ENCODE measurements at places on chromosomes 1 and 21.

DNA sequence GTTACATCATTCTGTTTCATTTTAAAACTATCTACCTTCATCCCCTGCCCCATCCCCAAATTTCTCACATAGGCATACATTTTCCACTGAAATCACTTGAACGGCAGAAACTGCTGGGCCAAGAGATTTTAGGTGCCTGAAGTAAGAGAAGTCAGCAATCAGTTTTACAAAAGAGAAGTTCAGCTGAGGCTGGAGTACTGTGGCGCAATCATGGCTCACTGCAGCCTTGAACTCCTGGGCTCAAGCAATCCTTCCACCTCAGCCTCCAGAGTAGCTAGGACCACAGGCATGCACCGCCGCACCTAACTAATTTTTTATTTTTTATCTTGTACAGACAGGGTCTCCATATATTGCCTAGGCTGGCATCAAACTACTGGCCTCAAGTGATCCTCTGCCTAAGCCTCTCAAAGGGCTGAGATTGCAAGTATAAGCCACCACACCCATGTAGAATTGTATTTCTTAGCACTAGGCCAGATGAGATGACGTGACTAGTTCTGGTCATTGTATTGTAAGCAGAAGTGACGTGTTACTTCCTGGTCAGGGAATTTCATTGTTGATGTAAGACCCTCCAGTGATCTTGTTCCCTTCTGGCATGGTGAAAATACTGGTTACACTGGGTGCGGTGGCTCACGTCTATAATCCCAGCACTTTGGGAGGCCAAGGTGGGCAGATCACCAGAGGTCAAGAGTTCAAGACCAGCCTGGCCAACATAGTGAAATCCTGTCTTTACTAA lies 7.1 kb downstream of the BECN2 start:
- DNase-seq, result no peak

GRCh38 chr1:167631936-167632614 lies 2.0 kb downstream of the RCSD1 start:
- DNase-seq, result no peak

GRCh38 chr1:243968413-243968812 lies 82.7 kb upstream of the ZBTB18 start:
- no peak for DNase-seq

- no peak for DNase-seq
Measured at GRCh38 chr1:67632356-67632755, 52.6 kb upstream of the GADD45A start.

DNA sequence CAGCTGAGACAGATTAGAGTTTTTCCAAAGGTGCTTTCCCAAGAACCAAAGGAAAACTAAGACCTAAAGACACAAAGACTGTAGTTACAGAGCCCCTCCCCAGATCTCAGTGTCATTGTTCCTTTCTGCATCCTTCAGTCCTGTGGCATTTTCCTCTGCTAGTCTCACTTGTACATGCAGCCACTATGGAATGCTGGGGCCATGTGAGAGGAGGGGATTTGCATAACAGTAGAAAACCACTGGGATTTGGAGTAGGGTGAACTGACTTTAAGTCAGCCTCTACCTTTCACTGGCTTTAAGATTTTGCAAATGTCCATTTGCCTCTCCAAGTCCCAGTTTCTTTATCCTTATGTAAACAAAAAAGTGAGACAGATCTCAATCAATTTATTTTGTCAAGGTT lies 119.4 kb upstream of the F3 start:
- no peak for DNase-seq

DNA sequence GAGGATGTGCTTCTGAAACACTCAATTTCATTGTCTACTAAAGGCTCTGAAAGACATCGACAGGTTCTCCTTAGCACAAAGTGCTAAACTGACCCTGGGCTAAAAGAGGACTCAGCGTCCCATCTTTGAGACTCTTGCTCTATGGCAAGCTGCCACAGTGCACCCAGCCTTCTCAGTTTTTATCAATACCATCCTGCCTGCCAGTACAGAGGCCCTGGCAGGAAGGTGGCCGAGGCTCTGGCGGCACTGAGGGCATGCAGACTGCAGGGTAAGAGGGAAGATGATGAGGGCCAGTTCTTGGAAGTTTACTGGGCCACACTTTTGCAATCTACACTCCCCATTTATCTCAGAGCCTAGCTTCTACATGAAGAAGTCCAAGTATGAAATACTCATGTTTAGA lies 5.3 kb downstream of the OLFML2B start:
- DNase-seq, result no peak

GRCh38 chr1:245260110-245260882 lies 105.5 kb downstream of the KIF26B start:
- DNase-seq, result no peak

DNA sequence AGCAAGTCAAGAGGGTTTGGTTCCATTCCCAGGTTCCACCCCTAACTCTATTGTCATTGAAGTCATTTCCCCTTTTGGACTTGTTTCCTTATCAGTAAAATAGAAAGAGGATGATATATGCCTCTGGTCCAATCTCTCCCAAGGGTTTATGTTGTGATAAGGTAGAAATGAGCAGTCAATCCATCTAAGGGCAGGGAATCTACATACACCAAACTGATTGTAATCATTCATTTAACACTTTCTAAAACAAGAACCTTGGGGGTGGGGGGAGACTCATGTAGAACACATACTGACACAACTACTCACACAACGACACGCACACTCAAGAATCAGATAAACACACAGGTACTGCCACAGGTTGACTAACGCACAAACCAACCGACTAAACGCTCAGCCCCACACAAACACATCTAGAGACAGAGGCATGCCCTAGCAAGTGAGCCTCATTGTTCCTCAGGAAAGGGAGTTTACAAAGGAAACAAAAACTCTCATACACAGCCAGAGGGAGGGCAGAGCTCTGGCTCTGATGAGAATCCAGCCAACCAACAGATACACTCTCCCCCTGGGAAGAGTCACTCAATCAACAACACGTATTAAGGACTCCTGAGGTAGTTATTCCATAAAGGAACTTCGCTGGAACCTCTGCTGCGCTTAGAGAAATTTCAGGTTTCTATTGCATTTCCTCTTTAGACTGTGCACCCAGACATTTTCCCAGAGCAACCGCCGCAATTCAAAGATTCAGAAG lies 1.0 kb downstream of the F11R start:
- no peak for DNase-seq

- no peak for DNase-seq
Measured at GRCh38 chr1:229105109-229105508, 165.8 kb upstream of the RAB4A start.

DNA sequence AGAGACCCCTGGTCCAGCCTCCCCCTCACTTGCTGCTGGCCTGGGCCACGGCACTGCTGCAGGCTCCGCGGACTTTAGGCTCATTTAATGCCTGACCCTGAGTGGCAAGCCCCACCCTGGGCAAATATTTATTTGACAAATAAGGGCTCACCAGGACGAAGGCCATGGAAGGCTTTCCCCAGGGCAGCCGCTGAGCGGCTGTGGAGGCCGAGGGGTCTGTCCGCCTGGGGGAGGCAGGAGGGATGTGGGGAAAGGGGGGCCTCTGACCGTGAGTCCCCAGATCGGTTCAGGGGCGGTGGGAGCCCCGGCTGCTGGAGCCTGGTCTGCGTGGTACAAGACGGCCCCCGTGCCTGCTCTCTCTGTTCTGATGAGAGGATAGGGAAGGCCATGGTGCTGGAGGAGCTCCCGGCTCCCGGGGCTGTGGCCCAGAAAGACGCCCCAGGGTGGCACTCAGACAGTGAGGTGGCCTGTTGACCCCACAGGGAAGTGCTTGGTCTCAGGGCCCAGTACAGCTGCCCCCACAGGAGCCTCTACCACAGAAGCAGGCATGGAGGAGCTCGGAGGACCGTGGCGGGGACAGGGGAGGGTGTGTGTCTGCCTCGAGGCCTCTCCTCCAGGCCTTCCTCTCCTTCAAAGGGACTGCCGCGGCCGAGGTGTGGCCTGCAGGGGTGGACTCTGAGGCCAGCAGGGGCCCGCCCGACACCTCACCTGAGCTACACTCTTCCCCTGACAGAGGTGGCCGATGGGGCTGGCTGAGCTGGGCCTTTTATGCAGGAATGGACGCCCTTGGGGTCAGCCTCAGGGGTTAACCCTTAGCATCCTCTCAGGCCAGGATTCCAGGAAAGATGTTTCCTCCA lies 9.1 kb upstream of the C1orf159 start:
- DNase-seq, result no peak

GRCh38 chr1:25431955-25432719 lies 1.4 kb downstream of the MACO1 start:
- DNase-seq, result no peak

DNA sequence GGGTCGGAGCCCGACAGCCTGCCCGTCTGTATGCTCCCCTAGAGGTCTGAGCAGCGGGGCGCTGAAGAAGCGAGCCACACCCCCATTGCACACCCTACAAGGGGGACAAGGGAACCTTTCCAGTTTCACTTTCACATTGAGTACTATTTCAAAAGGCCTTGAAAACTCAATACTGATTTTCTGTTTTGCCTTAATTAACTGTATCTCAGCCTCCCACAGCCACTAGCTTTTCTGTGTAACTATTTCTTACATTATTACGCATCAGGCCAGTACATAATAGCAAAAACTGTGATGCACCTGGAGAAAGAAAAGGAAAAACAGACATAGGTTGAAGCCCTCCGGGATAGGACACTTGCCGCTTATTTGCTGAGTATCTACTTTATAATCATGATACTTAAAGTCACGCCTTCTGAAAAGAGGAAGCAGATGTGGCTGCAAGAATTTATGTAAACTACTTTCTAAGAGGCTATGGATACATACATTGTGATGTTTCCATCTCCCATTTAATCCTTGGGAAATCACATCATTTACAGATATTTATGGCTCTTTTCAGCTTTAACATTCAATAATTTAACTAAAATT lies 1719.5 kb downstream of the MRPL39 start:
- no peak for DNase-seq

DNA sequence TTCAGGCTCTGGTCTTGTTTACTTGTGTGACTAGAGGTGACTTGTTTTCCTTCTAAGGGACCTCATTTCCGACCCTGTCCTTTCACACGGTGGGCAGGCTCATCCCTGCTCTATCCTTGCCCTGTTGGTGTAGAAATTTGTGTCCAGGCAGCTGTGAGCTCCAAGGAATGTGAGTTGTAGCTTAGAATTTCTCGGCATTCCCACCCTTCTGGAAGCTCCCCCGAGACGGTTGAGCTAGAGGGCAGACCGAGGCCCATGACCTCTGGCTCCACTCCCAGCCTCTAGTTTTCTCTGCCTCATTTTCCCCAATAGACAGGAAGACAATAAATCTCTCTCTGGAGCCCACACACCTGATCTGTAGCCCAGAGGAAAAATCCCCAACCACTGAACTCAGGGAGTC lies 100.9 kb downstream of the NAV1 start:
- DNase-seq, result no peak

DNA sequence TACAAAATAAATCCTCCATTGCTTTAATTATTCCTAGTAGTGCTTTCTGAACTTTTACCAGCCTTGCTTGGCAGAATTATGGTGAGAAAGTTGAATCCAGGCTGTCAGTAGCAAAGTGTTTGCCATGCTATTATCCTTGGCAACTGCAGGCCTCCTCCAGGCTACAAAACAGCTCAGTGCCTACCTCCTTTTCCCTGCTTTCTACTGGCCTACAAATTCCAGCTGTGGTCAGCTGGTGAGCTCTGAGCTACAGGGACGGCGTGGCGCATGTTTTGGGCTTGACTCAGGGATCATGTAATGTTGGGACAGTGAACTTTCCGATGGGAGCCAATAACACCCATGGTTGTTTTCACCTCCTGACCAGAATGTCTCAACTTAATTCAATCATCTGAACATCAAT lies 456.1 kb upstream of the ADAMTS5 start:
- no peak for DNase-seq

DNA sequence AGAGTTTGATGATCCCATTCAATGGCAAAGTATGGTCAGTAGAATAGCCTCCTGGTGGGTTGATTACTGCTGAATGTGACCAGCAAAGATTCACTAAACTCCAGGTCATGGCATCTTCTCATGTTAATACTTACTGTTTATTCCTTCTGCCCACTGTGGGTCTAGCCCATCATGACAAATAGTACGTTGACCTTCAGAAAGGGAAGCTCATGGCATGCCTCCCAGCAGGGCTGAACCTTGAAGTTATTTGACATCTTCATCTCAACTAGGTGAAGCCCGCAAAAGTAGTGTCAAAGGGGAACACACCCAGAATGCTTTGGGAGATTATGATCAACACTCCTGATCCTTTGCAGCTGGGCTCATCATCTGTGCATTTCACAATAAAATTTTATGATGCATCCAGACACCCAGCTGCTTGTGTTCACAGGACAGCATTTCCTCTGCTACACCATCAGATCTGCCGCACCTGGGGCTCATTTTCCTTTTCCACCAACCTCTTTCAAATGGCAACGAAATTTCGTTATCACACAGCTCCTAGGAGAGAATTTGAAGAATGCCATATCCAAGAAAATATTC lies 49.6 kb downstream of the HLX start:
- DNase-seq, result no peak

DNA sequence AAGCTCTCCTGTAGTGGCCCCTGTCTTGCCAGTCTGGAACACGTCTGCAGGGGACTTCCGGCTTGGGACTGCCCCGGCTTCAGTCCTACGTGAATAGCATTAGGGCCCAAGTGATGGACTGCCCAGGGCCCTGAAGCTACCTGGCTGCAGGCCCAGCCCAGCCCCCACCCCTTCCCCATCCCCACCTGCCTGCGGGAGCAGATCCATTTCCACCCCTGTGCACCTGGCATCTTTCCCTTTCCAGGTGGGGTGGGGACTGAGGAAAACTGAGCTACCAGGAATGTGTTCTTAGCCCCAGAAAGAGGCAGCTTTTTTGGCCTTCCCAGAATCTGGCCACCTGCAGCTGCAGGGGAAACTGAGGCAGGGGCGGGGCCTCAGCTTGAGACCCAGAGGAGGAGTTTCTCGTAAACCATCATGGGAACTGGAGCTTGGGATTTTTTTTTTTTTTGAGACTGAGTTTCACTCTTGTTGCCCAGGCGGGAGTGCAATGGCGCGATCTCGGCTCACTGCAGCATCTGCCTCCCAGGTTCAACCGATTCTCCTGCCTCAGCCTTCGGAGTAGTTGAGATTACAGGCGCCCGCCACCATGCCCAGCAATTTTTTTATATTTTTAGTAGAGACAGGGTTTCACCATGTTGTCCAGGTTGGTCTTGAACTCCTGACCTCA lies 3.2 kb downstream of the EDN2 start:
- no peak for DNase-seq

DNA sequence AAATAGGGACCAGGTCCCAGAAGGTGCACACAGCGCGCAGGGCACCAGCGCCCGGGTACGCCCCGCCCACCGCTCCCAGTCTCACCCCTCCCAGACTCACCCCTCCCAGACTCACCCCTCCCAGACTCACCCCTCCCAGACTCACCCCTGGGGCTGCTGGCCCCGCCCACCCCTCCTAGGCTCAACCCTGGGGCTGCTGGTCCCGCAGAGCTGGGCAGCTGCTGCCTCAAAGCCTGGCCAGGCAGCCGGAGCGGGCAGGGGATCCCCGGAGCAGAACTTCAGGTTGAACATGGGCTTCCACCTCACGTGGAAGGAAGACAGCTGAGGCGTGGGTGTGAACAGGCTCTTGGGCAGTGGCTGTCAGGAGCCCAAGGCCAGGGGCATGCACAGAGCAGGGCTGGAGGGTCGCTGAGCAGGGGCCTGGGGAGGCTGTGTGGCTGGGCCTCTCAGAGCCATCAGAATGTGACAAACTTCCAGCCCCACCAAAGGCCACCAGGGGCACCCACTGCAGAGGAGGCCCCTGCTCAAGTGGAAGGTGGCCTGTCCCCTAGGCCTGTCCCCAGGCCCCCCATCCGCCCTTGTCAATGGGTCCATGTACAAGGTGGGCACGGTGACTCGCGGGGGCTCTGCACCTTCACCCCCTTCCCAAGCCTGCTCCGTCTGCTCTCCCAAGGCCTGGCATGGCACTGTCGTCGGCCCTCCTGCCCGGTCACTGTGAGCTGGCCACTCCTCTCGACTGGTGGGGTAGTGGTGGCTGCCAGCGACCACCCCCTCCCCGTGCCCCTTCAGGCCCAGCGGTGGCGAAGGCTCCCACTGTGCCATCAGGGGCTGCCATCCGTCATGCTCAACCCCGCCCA lies 20.4 kb upstream of the SUMO3 start:
- DNase-seq, result no peak

Data from stimulated activated CD8-positive, alpha-beta memory T cell treated with anti-CD3 and anti-CD28 coated beads, Interleukin-15, amount 100 ng/mL, for 1 hour (primary cell).